ENCODE measurements at places on chromosomes 7 and 10. TPM values are rescaled to one million over a fixed set of nuclear protein-coding genes. Genes with fewer than 3 reads are reported as not detected.

GRCh38 chr10:119268871-119269506 is 61.6 kb downstream of the GRK5 start:
- H3K36me3 ChIP-seq: no peaks in the 10 kb centered on the region
- H3K4me1 ChIP-seq: peaks cover 65% of the 10 kb centered on the region
- peak overlapping the region; percentile 94 for H3K27ac ChIP-seq
- H3K4me3 ChIP-seq: no peak overlapping the region

DNA sequence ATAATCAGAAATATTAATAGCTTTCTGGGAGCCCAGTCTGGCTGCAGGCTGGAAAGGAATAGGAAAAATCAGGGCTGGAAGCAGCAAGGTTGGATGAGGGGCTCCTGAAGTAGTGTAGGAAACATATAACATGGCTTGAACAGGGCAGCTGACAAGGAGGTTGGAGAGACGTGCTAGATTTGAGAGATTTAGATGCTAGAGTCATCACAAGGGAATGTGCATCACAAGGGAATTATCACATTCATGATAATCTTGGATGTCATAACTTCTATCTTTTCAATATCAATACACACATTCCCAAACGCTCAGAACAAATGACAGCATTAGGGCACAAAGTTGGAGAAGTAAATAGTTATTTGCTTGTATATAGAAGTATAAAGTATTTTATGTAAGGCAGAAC is 120.9 kb upstream of the EGFR start:
- no peak overlapping the region for H3K4me3 ChIP-seq
- no peaks in the 10 kb centered on the region for H3K27me3 ChIP-seq

DNA sequence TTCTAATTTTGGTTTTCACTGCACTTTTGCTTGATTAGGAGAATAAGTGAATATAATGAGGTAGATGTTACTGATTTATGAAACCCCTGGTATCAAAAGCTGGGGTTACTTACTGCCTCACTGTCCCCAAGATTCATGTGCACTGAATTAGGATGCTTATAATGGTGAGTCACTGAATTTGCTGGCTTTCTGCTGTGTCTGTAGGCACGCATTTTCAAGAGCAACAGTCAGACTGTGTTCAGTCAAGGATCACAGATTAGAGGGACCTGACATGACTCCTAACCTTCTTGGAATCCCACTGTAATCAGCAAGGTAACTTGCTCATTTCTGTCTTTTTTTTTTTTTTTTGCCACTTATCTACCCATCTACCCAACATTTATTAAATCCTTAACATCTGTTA is 59.7 kb downstream of the GPR85 start:
- no peak overlapping the region for H3K4me3 ChIP-seq
- no peaks in the 10 kb centered on the region for H3K27me3 ChIP-seq
- no peaks in the 10 kb centered on the region for H3K36me3 ChIP-seq
- DNase-seq: no peak

- H3K27me3 ChIP-seq: no peaks in the 10 kb centered on the region
- peaks cover 39% of the 10 kb centered on the region for H3K4me1 ChIP-seq
- no peak for DNase-seq
- H3K27ac ChIP-seq: no peak overlapping the region
- H3K36me3 ChIP-seq: no peaks in the 10 kb centered on the region
These were observed 298.4 kb downstream of the CCDC3 start for GRCh38 chr10:12703126-12703525.

DNA sequence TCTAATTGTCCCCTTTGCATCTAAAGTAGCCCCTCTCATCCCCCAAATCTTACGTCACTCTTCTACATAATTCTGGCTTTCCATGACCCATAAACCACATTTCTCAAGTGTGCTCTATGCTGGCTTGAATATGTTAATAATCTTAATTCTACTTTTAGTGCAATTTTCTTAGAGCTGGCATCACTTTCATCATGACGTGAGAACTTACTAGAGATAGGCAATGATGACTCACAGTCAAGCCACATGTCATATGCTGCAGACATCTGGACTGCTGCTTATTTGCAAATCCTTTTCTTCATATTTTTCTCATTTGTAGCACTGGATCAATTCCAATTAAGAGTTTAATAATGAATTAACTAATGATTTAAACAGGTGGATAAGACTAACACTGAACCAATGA is 260.7 kb upstream of the PRKCQ start:
- H3K27ac ChIP-seq: no peak overlapping the region
- DNase-seq: no peak
- H3K27me3 ChIP-seq: no peaks in the 10 kb centered on the region
- H3K4me1 ChIP-seq: no peaks in the 10 kb centered on the region
- H3K36me3 ChIP-seq: no peaks in the 10 kb centered on the region

DNA sequence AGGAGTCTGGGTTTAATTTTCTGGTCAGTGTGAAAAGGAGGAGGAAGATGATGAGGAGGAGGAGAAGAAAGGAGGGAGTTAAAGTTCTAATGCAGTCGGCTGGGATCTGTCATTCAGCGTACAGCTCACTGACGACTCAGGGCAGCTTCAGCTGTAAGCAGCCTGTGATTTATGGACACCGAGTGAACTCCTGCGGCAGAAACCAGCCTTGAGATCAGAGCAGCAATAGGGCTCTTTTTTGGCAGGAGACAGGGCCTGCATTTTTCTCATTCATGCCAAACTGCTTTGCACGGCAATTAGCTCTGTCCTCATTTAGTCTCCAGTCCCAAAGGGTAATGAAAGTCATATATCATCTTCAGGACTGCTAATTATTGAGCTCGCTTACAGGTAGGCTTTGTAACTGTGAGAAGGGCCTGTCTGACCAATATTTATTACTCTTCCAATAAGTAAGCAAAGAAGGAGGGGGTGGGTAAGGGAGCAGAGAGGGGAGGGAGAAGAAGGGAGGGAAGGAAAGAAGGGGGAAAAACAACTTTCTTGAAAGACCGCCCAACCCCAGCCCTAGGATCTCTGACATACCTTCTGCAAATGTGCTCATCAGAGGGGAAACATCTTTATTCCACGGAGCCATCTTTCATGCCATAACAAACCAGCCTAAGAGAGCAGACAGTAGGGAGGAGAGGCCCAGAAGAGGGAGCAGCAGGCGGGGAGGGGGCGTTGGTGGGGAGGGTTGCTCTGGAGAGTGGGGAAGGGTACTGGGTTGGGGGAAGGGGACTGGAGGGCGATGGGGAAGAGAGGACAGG is 48.1 kb upstream of the COMTD1 start:
- peak overlapping the region; percentile 74 for H3K27ac ChIP-seq
- H3K36me3 ChIP-seq: no peaks in the 10 kb centered on the region
- peaks cover 10% of the 10 kb centered on the region for H3K4me1 ChIP-seq
- H3K27me3 ChIP-seq: no peaks in the 10 kb centered on the region
- peak overlapping the region; percentile 7 for H3K4me3 ChIP-seq

DNA sequence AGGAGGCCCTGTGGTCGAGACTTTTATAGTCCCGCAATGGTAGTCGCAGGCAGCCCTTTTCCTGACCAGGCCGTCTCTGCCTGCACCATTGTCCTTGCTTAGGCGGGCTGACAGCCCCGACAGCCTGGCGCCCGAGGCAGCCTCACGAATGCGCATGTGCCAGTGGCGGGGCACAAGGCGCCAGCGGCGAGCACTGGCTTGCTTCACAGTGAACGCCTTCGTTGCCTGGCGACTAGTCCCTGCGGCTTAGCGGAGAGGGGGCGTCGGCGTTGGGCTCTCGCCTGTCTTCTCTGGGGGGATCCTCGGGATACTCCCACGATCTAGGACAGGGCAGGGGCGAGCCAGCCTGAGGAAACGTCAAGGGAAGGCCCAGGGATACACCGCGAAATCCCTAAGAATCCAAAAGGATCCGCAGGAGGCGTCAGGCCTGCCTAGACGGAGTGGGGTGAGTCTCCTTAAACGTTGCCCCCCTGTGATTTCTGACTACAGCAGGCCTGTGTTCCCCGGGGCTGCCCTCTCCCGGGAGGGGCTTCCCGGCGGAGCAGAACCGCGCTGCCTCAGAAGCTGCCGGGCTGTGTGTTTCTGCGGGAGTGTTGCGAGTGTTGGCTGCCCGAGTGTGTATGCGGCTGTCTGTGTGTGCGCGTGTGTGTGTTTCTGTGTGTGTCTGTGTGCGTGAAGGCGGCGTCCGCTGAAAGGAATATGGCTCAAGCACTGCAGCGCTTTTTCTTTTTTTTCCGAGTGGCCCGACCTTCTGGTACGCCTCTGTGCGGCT is 20.5 kb upstream of the ZNF273 start:
- DNase-seq: peak; percentile 89
- H3K4me3 ChIP-seq: peak overlapping the region; percentile 43
- no peaks in the 10 kb centered on the region for H3K27me3 ChIP-seq
- no peak overlapping the region for H3K27ac ChIP-seq

DNA sequence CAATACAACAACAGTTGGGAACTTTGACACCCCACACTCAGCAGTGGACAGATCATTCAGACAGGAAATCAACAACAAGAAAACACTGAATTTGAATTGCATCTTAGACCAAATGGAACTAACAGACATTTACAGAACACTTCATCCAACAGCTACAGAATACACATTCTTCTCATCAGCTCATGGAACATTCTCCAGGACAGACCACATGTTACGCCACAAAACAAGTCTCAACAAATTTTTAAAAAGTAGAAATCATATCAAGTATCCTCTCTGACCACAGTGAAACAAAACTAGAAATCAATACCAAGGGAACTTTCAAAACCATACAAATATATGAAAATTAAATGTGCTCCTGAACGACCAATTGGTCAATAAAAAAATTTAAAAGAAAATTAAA is 212.3 kb downstream of the DNAJC1 start:
- no peak overlapping the region for H3K4me3 ChIP-seq
- no peaks in the 10 kb centered on the region for H3K27me3 ChIP-seq
- H3K36me3 ChIP-seq: no peaks in the 10 kb centered on the region
- no peak for DNase-seq

DNA sequence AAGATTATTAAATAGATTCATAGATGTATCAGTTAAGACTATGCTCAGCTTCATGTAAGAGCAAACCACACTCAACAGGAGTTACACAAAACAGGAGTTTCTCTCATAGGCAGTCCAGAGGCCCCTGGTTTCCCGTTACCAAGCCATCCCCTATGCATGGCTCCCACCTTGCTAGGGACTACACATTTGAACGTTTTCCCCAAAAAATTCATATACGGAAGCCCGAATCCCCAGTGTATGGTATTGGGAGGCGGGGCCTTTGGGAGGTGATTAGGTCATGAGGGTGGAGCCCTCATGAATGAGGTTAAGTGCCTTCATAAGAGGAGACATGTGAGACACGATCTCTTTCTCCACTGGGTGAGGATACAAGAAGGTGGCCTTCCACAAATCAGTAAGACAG is 29.1 kb downstream of the RSU1 start:
- no peak for DNase-seq
- H3K27ac ChIP-seq: no peak overlapping the region
- no peaks in the 10 kb centered on the region for H3K27me3 ChIP-seq
- no peaks in the 10 kb centered on the region for H3K36me3 ChIP-seq
- no peaks in the 10 kb centered on the region for H3K4me1 ChIP-seq
- no peak overlapping the region for H3K4me3 ChIP-seq

FAM24B gene
- 10.5 TPM for total RNA-seq

SLC26A5 gene
- total RNA-seq: 1.7 TPM

EPDR1 gene
- total RNA-seq: 94.6 TPM

OR2A12 gene
- total RNA-seq: not detected

ZNF727 gene
- total RNA-seq: 1.1 TPM

EN2 gene
- not detected for total RNA-seq

CCDC146 gene
- total RNA-seq: 43.0 TPM

TLL2 gene
- not detected for total RNA-seq

DRGX gene
- total RNA-seq: 0.09 TPM

IFIT1B gene
- total RNA-seq: not detected

UCN3 gene
- total RNA-seq: not detected

ITGB8 gene
- total RNA-seq: 23.6 TPM

All from upper lobe of left lung (tissue), 6 donors.